ENCODE measurements at places on chromosomes 6 and 20. TPM values are rescaled to one million over a fixed set of nuclear protein-coding genes. Genes with fewer than 3 reads are reported as not detected.

VWA7 gene
- total RNA-seq: 18.3 TPM

ISM1 gene
- not detected for total RNA-seq

C4A gene
- 22.2 TPM for total RNA-seq

CD109 gene
- total RNA-seq: 4.3 TPM

DCDC2 gene
- total RNA-seq: 0.58 TPM

CRIP3 gene
- total RNA-seq: not detected

FNDC11 gene
- total RNA-seq: not detected

HLA-DQB1 gene
- total RNA-seq: 4.5 TPM

TFAP2A gene
- not detected for total RNA-seq

MAS1 gene
- not detected for total RNA-seq

POM121L2 gene
- total RNA-seq: not detected

NHLRC1 gene
- total RNA-seq: not detected

Data from stomach (tissue), 19 donors.